ENCODE measurements at places on chromosomes 2 and 18.

GRCh38 chr18:35431374-35431741 lies 54.2 kb upstream of the ZNF396 start:
- no peaks in the 10 kb centered on the region for H3K4me1 ChIP-seq
- H3K36me3 ChIP-seq, result peaks cover 4% of the 10 kb centered on the region
- DNase-seq, result no peak
- H3K27ac ChIP-seq, result no peak overlapping the region
- no peak overlapping the region for H3K4me3 ChIP-seq

DNA sequence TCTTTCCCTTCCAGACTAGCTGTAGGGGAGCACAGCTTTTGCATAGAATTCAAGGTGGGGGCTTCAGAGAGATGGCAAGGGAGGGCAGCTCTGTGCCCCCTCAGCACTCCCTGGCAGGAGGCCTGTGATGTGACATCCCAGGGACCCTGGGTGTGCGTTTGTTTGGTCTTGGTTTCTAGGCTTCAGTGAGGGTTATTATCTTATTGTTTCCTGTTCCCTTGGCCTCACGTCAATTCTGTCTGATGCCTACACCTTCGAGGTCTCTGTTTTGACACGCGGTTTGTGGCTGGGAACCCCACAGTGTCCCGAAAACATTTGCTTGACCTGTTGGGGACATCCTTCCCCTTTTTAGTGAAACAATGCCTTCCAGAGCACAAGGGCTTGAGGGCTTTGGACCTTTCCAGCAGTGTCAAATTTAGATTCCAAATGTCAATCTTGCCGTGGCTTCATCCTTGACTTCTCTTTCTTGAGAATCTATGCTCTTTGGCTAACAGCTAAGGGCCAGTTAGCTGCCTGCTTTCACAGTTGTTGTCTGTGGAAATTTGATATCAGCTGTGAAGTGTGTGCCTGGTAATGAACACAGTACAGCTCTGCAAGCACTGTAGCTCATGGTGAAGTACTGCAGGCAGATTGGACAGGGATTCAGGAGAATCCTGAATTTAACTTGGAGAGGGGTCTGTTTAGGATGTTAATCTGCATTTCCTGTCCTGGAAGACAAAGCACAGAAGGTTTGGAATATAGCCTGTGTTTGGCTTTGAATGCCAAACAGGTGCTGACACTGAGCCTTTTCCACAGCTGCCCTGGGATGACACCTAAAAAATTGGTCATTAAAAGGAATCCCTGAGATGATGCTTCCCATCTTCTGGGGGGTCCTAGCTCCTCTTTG lies 108.2 kb upstream of the CXCR4 start:
- no peak overlapping the region for H3K4me3 ChIP-seq
- no peak overlapping the region for H3K27ac ChIP-seq
- H3K27me3 ChIP-seq, result peaks cover 18% of the 10 kb centered on the region
- no peak for DNase-seq

- no peaks in the 10 kb centered on the region for H3K36me3 ChIP-seq
- H3K4me1 ChIP-seq, result peaks cover 6% of the 10 kb centered on the region
- H3K4me3 ChIP-seq, result no peak overlapping the region
Observed at GRCh38 chr2:218036371-218036770, 32.7 kb upstream of the RUFY4 start.

DNA sequence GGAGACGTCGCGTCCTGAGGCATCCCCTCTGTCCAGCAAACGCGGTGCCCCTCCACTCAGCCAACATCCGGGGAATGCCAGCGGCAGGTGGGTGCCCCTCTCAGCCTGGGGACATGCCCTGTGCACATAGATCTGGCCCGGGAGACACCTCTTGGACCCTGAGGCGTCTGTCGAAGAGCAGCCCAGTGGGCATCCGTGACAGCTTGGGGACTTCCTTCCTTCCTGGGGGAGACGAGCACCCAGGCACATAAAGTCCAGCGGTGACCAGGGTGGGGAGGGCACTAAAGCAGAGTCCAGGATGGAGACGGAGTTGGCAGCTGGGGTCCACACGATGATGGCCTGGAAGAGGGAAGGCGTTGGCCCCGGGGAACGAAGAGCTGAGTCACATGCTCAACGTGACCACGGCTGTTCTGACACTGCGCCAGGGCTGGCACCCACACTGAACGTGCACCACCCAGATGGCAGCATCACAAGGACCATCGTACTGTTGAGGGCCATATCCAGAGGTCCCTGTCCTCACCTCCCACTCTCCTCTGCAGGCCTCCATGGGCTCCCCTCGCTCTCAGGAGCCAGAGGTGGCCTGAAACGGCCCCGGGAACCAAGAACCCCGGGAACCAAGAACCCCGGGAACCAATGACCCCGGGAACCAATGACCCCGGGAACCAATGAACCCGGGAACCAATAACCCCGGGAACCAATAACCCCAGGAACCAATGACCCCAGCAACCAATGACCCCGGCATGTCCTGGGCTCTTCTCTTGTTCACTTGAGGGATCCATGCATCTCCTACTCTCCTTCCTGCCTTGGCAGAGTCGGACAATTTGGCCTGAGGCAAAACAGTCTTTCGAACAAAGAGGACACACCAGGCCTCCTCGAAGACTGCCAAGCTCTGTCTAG lies 22.6 kb downstream of the HDAC4 start:
- DNase-seq, result no peak
- H3K36me3 ChIP-seq, result no peaks in the 10 kb centered on the region
- H3K27me3 ChIP-seq, result no peaks in the 10 kb centered on the region
- no peak overlapping the region for H3K27ac ChIP-seq
- H3K4me3 ChIP-seq, result no peak overlapping the region
- peaks cover 4% of the 10 kb centered on the region for H3K4me1 ChIP-seq

Measured in mesothelial cell of epicardium (in vitro differentiated cells).